ENCODE measurements at places on chromosomes 12 and 14.
A peak's percentile ranks its signal among the peaks of the same experiment; 100 is the strongest.

DNA sequence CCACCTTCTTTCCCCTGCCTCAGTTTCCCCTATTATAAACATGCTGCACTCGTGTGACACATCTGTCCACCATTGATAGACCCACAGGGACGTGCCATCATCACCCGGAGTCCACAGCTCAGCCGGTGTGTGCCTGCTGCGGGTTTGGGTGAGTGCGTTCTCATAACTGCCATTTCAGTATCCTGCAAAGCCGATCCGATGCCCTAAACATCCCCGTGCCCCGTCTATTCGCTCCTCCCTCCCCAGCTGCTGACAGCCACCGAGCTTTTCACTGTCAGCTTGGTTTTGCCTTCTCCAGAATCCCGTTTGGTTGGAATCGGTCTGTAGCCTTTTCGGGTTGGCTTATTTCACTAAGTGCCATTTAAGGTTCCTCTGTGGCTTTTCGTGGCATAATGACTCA is 3.9 kb downstream of the LRCOL1 start:
- DNase-seq = no peak

GRCh38 chr14:102181187-102181586 is 41.5 kb downstream of the WDR20 start:
- DNase-seq = no peak

GRCh38 chr14:73492670-73493069 is 1.9 kb downstream of the RIOX1 start:
- no peak for DNase-seq

DNA sequence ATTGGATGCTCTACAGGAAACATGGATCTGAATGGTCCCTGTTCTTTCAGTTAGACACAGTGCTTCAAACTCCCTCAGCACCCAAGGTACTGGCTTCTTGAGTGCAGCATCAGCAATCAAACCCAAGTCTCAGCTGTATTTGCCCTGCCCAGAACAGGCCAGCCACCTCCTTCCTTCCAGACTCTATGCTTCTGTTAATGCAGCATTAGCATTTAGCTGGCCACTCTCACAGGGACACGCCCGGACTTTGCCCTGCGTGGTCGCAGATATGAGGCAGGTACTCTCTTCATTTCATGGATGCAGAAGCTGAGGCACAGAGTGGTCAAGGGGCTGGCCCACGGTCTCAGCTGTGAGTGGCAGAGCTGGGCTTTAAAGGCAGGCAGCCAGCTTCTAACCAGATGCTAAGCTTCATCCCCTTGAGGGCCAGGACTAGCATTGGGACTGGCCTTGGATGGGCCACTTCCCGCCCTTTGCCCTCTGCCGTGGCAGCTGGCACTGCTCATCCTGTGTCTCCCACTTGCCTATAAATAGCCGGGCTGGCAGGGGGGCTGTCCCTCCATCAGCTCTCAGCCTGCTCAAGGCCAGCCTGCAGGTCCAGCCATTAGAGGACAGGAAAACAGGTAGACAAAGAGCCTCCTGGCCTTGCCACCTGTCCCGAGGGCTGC is 1.5 kb upstream of the SLC25A47 start:
- no peak for DNase-seq

DNA sequence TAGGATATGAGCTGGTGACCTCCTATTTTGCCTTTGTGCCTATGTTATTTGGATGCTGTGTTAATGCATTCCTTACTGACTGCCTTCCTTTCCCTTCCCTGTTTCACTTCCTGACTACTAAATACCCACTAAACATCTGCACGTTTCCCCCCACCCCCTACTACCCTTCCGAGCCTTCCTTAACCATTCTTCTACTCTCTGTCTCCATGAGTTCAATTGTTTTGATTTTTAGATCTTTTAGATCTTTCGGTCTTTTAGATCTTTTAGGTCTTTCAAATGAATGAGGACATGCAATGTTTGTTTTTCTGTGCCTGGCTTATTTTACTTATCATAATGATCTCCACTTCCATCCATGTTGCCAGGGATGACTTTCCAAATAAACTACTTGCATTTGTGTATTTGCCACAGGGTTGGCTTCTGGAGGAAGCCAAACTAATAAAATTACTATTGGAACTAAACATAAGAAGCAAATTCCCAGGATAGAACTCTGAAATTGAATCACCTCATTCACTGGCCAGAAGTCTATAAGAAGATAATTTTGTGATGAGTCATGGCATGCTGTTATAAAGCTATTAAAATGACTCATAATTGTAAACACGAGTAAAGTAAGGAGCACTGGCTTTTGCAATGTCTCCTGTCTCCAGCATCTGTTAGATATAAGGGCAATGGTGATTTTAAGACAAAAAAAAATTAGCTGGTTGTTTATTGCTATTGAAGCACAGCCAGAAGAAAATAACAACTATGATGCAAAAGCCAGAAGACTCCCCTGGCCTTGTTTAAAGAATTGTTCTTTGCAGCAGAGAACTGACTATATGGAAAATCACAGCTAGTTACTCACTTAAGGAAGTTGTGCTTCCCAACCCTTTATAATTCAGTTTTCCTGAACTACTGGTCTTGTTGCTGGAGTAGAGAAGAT is 586.3 kb downstream of the LRFN5 start:
- peak; percentile 85 for DNase-seq

GRCh38 chr12:22473212-22473611 is 71.1 kb downstream of the C2CD5 start:
- no peak for DNase-seq

All from muscle of back (tissue), 13 donors.